Activated CD4-positive, alpha-beta T cell treated with anti-CD3 and anti-CD28 coated beads, Interleukin-2, amount 50 U/mL, for 4 hours (primary cell): ENCODE measurements at places on chromosomes 6 and 20.

- no peak for DNase-seq
These were observed 1.9 kb downstream of the BAK1 start for GRCh38 chr6:33578164-33578563.

DNA sequence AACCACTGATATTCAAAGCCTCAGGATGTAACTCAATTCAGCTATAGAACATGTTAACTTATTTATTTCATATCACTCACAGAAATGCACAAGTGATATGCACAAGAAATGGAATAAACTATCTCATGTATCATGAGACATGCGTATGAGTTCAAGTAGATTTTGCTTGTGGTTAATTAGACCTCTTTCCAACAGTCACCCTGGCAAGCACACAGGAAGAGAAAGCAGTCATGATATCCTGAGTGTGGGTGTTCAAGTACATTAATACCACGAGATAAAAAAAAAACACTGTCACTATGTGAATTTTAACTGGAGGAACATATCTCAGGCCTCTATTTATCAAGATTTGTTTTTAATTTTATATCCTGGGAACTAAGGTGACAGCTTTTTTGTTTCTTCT lies 64.2 kb downstream of the LAMP5 start:
- no peak for DNase-seq

- DNase-seq, result no peak
These were observed 256.3 kb upstream of the SASH1 start for GRCh38 chr6:148086386-148086785.

GRCh38 chr6:68240726-68241125 lies 394.4 kb upstream of the ADGRB3 start:
- no peak for DNase-seq
